ENCODE measurements at places on chromosomes 5 and 9.

- no peak for DNase-seq
Measured at GRCh38 chr9:3939820-3940219, 360.0 kb downstream of the GLIS3 start.

- DNase-seq: no peak
Measured at GRCh38 chr5:96905864-96906263, 29.6 kb downstream of the ERAP2 start.

- DNase-seq: peak; percentile 91
Measured at GRCh38 chr5:93208141-93208751, 372.8 kb downstream of the NR2F1-AS1 start.

DNA sequence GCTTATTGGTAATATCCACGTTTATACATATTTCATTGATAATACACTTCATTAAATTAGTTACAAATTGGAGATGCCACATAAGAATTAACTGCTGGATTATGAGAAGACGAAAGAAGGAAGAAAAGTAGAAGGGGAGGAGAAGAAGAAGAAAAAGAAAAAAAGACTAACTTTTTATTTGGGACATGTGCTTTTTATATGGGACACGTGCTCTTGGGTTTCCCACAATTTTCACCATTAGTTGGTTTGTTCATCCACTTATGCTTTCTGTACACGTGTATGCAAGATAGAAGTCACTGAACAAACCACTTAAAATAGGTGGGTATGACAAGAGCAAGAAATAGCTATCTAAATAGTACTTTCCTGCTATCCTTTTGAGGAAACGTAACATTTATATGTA lies 98.6 kb downstream of the MRPS30 start:
- DNase-seq: no peak

GRCh38 chr5:41286165-41286564 lies 72.8 kb upstream of the C6 start:
- no peak for DNase-seq

DNA sequence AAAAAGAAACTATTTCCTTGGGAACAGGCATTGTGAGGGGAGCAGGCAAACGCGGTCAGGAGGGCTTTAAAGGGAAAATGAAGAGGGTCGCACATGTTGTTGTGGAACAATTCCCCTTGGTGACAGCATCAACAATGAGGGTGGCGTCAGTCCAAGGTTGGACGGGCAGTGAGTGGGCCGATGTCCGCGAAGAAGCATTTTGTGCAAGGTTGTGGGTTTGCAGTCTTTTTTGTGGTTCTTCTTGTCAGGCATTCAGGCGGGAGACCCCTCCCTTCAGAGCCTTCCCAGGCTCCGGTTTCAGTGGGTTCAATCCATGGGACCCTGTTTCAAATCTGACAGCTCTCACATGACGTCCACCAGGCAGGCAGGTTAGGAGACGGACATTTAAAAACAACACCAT lies 11.1 kb upstream of the SLC6A19 start:
- no peak for DNase-seq

GRCh38 chr9:114869845-114870244 lies 60.5 kb downstream of the TNFSF8 start:
- no peak for DNase-seq

- DNase-seq: no peak
Measured at GRCh38 chr9:111700776-111701175, 39.4 kb downstream of the GNG10 start.

DNA sequence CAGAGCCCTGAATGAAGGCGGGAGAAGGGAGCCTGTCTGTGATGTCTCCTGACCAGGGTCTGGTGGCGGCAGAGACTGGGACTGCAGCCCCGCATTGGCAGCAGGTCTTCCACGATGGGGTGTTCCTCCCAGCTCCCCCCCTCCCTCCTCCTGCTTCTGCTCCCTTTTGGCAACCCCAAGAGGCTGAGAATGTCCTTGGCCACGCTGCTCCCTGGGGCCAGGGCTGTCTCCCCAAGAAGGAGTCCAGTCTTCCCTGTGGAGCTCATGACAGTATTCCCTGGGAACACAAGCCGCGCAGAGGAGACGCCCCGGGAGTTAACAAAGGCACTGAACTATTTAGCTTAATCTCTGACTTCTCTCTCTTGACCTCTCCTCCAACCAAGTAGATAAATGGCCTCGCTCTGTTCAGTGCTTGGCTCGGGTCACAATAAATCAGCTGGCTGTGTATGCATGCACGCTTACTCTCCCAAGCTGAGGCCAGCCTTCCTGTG lies 84.0 kb upstream of the NEURL1B start:
- no peak for DNase-seq

- no peak for DNase-seq
Measured at GRCh38 chr5:16179511-16179935, at the start of gene MARCHF11. MARCHF11 (minus strand) TSS chr5:16179791; CDS start chr5:16179575, 216 bp downstream.

DNA sequence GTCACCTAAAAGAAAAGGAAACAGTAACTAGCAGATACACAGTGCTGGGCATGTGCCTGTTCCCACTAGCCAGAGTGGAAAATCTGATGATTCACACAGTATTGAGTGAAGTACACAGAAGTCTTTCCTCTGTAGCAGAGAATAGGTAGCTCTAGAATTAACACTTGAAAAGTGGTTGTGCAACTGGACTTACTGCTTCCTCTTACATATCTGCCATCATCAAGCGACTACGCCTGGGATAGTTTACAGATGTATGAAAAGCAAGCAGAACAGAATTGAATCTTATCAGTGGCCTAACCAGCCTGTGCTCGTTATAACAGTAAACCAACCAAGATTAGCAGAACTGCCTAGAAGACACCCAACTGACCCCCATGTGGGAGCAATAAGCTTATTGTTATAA lies 130.6 kb downstream of the DTWD2 start:
- no peak for DNase-seq

GRCh38 chr5:12876541-12877298 lies 972.5 kb upstream of the CTNND2 start:
- no peak for DNase-seq

DNA sequence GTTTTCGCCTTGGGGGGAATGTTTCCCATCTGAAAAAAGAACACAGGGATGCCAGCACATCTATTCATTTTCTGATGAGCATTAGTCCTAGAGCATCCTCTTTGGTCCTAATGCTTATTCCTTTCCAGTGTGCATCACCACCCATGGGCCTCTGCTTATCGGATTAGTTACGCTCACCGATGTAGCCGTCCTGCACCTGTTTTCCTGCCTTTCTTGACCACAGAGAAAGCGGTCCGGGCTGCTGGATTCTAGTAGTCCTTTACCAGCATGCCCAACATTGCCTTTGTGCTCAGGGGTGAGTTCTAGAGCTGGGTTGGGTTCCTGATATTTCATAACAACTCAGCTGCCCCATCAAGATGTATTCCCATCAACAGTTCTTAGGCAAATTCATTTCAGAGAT lies 2084.5 kb upstream of the C9orf72 start:
- no peak for DNase-seq

DNA sequence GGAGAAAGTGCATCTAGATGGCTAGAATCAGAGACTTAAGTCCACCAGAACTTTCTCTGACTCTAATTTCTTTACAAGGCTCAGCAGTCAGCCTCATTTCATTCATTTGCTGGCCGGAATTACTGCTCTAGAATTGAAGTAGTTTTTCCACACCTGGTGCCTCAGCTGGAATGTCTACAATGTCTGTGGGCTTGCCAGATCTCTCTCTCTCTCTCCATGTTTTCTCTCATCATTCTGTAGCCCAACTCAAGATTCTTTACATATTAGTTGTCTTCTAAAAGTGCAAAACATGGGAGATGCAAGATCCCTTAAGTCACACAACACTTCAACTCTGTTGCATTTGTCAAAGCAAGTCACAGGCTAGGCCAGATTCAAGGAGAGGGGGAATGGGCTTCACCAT lies 103.9 kb upstream of the TAF11L2 start:
- no peak for DNase-seq

DNA sequence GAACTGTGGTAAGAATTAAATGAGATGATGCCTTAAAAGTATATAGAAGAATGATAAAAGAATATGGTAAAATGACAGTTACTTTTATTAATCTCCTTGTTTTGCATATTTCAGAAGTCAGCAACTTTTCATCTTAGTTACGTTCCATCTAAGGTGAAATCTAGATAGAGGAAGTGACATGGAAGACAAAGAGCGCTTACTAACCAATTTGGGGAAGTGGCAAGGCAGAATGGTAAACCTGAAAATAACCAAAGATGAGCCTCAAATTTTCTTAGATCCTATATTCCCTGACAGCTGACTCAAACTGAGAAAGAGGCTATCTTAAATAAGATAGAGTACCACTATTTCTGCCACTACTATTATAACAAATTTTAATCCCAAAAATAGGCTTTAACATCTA lies 52.5 kb downstream of the FGF10 start:
- DNase-seq: no peak

DNA sequence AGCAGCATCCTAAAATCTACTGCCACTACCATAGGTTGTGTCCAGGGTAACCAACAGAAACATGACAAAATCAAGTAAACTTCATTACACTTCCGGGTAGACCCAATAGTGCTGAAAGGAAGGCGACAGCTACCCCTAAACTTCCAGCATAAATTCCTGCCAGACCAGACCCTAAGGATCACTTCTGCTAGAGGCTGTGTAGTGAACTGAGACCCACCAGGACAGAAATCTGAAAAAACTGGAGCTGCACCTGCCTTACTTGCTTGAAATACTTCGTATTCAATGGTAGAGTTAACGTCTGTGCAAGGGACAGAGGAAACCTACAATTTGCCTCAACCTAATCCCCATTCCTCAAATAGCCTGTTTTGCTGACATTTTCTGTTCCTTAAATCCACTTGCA lies 1.0 kb upstream of the SECISBP2 start:
- no peak for DNase-seq

- DNase-seq: no peak
Measured at GRCh38 chr5:2110137-2110933, 227.6 kb upstream of the IRX4 start.

DNA sequence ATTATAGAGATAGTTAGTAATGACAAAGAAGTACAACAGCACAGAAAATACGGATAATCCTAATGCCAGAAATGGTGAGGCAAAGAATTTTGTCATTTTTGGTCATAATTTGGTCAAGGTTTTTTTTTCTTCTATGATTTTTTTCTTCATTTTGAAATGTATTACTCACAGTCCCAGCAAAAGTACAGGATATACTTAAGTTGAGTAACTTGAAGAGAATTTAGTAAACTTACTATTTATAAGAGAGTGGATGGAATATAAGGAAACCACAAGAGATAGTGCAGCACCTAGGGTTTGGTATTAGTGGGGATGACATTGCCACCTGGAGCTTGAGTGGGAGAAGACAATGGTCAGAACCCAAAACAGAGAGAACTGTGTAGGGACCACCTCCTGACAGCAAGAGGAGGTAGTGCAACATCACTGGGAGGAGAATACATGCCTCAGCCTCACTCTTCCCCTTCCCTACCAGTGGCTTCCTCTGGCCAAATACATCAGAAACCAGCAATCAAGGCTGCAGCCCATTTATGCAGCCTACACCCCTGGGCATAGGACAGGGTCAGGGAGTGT lies 434.5 kb upstream of the TRPC7 start:
- DNase-seq: no peak
